ENCODE measurements at places on chromosomes 12 and 14.
A peak's percentile ranks its signal among the peaks of the same experiment; 100 is the strongest.

- DNase-seq: no peak
Observed at GRCh38 chr12:46573347-46573658, 200.7 kb upstream of the SLC38A2 start.

DNA sequence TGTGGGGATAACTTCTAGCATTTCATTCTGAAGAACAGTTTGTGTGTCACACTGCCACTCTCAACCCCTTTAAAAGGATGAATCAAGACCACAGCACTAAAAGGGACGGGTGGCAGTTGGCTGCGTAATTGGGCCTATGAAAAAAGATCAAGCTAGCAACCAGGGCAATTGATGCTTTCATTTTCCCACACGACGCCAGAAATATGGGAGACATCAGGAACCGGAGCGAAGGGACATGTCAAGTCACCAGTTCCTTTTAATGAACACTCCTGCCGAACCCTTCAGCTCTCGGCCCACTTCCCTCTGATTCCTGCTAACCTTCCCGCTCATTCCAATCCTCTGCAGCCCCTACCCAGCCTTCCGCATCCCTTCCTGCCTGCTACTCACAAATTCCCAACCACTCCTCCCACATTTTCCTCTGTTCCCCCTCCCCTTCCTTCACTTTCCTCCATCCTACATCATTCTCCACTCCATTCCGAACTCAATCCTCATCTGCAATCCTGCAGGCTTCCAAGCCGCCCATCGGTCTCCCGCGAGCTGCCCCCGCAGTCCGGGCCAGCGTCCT is 753 bp downstream of the CSRNP2 start:
- peak; percentile 27 for DNase-seq

- DNase-seq: no peak
Observed at GRCh38 chr14:26218861-26219260, 379.0 kb downstream of the NOVA1 start.

DNA sequence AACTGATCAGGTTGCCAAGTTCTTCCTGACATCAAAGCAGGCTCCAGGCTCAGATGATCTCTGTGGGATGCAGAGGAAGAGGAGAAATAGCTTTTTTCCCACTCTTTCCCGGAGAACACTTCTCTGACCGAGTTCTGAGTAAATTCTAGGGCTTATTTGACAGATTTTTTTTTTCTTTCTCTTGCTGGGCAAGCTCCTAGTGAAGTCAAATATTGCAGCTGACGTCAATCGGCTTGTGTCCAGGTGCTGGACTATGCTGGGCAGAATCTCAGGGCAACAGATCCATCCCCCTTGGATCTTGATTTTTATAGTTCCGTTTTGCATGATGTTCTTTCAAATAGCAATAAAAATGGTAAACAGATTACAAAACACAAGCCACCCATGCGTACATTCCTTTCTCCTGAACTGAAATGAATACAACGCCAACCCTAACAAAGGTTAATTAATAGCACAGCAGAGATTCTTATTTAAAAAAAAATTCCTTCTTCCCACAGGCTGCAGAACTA is 182.2 kb downstream of the NOVA1 start:
- no peak for DNase-seq

GRCh38 chr12:119117936-119118335 is 60.8 kb upstream of the HSPB8 start:
- DNase-seq: no peak

GRCh38 chr14:103749452-103749851 is 33.8 kb downstream of the ZFYVE21 start:
- DNase-seq: no peak

DNA sequence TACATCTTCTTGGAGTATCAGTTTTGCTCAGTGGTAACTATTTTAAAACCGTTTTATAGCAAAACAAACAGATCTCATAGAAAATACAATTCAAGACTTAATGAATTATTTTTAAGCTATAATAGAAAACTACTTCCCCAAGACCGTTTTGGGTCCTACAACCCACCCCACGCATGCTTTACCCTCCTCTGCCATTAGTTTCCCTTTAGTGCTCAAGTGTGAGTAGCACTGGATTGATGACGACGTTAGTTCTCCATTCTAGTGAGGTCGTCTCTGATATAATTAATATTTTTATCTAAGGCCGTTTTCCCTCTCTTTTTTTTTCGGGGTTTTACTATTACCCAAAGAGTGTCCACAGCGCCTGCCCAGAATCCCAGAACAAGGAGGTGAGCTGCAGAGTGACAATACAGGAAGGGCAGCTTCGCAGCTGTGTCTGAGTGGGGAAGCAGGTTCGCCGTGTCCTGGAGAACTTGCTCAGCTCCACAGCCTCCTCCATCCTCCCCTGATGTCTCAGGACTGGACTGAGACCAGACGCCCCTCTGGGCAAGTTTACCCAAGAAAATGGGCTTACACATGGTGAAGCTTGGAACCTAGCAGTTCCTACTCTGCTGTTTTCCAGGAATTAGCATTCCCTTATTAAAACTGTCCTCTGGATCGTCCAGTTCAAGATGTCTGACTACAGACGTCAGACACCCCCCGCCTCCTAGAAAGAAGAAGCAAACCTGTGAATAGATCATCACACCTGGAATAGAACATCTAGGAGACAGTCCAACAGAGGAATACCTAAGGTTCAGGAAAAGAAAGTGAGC is 31.9 kb upstream of the MON2 start:
- no peak for DNase-seq

DNA sequence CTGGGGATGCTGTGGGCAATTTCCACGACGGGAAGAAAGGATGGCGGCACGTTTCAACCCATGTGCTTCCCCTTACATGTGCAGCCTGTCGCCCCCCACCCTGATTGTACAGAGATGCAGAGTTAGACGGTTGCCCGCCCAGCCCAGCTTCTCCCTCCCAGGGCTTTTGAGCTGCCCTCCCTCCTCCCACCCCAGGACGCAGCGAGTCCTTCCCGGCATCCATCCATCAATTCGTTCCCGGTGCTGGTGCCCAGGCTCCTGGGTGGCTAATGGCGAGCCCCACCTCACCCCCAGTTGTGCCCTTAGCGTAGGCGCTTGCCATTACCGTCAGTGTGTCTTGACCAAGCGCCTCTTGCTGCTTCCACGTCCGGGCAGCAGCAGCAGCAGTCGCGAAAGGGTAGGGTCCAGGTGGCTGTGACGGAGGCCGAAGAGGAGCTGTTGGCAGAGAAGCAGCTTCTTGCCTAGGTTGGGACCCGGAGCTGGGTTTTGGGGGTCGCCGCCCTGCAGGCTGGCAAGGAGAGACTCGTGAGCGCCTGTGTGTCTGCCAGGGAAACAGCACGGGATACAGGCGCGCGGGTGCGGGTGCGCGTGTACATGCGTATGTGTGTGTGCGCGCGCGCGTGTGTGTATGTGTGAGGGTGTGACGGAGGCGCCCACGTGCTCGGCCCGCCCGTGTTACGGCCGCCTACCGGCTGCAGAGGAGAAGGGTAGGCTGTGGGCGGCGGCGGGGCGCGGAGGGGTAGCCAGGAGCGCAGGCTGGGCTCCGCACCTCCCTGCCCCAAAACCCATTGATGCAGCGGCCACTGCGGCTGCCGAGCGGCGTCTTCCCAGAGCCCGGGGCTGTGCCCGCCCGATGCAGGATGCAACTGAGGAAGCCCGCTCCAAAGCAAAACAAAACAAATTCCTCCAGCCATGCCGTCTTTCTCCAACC is at the start of gene SLC6A15:
TSS of gene SLC6A15 (minus strand) at position 602 of the 931 bp plus-strand sequence. CDS start 20,679 bp downstream, outside the sequence.
- DNase-seq: peak; percentile 29

DNA sequence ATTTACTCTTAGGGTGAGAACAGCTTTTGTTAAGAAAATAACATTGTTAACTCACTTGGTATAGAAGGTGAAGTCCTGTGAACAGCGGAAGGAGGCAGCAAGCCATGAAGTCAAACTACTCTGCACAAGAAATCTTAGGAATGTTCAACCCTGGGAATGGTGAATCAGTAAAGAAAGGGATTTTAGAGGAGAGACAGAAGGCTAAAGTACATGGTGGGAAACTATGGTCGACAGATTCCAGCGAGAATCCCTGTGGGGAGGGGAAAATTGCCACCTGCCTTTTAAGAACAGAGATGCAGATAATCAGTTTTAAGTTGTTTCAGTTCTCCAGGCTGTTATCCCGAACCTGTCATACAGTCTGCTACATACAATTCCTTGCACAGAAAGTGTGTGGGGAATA is 63.2 kb upstream of the PTPRR start:
- DNase-seq: no peak

GRCh38 chr14:93092606-93093556 is 22.8 kb downstream of the ITPK1 start:
- no peak for DNase-seq

GRCh38 chr14:81028461-81028860 is 73.0 kb downstream of the TSHR start:
- no peak for DNase-seq

DNA sequence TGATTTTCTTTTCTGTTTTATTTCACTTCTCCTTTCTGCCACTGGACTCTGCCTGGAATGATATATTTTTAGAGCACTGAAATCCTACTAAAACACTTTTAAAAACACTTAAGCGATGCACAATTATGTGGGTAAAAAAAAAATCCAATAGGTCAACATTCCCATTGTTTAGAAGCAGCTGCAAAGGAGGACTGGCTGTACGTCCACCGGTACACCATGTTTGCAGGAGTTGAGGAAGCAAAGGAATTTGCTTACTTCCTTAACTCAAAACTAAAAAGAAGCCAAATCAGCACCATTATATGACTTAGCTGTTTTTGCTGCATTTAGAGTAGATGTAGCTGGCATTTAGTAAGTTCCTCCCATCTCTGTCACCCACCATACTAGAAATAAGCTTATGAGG is 186.8 kb upstream of the TMTC1 start:
- no peak for DNase-seq

- DNase-seq: peak; percentile 76
Observed at GRCh38 chr12:118061011-118061872, at the start of gene WSB2. TSS of gene WSB2 (minus strand) at chr12:118061179. CDS start at chr12:118061048, 131 bp downstream.

GRCh38 chr12:76555231-76555767 is 4.3 kb downstream of the OSBPL8 start:
- DNase-seq: no peak

DNA sequence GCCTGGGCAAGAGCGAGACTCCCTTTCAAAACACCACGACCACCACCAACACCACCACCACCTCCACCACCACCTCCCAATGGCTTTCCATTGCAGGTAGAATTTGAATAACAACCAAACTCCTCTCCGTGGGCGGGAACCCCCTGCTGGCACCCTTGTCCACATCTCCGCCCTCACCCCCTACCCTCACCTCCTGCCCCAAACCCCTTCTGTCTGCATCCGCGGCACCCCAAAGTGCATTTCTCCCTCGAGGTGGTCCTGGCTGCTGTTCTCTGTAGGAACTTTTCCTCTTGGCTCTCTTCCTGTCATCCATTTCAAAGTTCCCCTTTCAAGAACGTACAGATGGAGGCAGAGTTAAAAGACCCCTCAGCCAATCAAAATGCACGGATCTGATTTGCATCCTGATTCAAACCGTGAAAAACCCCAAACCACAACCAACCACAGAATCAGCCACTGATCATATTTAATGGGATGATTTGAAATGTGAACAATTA is 3.8 kb downstream of the SDSL start:
- no peak for DNase-seq

GRCh38 chr12:126482238-126482889 is 1417.1 kb downstream of the AACS start:
- no peak for DNase-seq

- DNase-seq: no peak
Observed at GRCh38 chr12:119783787-119784186, 93.3 kb downstream of the CIT start.

Data from stimulated activated CD4-positive, alpha-beta T cell treated with anti-CD3 and anti-CD28 coated beads, Interleukin-15, amount 100 ng/mL, for 24 hours (primary cell).